ENCODE measurements at places on chromosomes 5 and 9. TPM values are rescaled to one million over a fixed set of nuclear protein-coding genes. Genes with fewer than 3 reads are reported as not detected.

The CETN3 gene
- total RNA-seq = 20.4 TPM

The C9orf153 gene
- total RNA-seq = not detected

The LVRN gene
- total RNA-seq = 0.08 TPM

The ZNF883 gene
- 0.84 TPM for total RNA-seq

The RMRP gene
- total RNA-seq = 8.1 TPM

The GFRA3 gene
- not detected for total RNA-seq

The FAM163B gene
- total RNA-seq = not detected

The CRHBP gene
- total RNA-seq = not detected

The OR2V2 gene
- total RNA-seq = not detected

The SLC6A7 gene
- 0.05 TPM for total RNA-seq

The TAF11L5 gene
- not detected for total RNA-seq

The NEUROG1 gene
- not detected for total RNA-seq

The FBN2 gene
- 13.0 TPM for total RNA-seq

The NRARP gene
- total RNA-seq = 4.3 TPM

The OLFM1 gene
- 8.5 TPM for total RNA-seq

The PCDHAC1 gene
- 2.3 TPM for total RNA-seq

The SELENOP gene
- total RNA-seq = not detected
